Kasumi-1 (cell line): ENCODE measurements at places on chromosomes 13 and 19.

DNA sequence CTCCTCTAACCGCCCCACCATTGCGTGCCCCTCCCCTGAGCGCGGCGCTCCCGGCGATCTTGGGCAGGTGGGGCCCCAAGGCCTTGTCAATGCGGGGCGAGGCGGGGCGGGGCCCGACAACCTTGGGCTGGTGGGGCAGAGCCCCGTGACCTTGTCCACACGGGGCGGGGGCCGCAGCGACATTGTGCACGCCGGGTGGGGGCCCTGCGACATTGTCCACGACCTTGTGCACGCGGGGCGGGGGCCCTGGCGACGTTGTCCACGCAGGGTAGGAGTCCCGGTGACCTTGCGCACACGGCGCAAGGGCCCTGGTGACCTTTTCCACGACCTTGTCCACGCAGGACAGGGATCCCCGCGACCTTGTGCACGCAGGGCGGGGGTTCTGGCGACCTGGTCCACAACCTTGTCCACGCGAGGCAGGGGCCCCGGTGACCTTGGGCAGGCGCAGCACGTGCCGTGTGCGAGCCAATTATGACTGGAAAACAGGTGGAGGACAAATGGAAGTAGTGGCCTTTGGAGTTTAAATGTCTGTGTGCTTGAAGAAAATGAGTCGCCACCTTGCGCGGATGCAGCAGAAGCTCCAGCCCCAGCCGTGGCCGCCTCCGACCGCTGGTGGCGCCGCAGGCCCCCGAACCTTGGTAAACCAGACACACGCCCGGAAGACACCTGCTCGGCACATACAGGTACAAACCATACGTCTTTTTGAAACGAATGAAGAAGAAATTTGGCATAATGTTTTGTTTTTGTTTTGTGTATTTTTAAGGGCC, 62.6 kb downstream of the LATS2 start:
- no peak for DNase-seq

- DNase-seq: peak; percentile 83
Measured at GRCh38 chr19:48419158-48419920, 25.9 kb downstream of the GRIN2D start.

DNA sequence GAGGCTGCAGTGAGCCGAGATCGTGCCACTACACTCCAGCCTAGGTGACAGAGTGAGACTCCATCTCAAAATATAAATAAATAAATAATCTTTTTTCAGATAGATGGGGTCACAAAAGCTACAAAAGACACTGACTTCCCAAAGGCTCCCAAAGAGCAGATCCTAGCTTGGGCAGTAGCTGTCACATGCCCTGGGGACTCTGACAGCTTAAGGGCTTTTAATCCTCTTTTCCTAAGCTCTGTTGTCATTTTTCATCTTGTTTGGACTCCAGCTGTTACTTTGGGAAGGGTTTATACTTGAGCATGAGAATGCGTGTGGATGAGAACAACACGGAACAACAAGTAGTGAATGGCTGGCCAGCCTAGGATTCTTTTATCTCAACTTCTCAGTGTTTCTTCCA, 231.7 kb downstream of the MZT1 start:
- no peak for DNase-seq

- no peak for DNase-seq
Measured at GRCh38 chr13:22103046-22104027, 432.5 kb downstream of the FGF9 start.

GRCh38 chr19:30284209-30284608, 88.0 kb upstream of the ZNF536 start:
- no peak for DNase-seq

- DNase-seq: no peak
Measured at GRCh38 chr13:25840261-25840660, 211.6 kb downstream of the SHISA2 start.

GRCh38 chr19:36049080-36049698, 4.9 kb downstream of the THAP8 start:
- no peak for DNase-seq

- no peak for DNase-seq
Measured at GRCh38 chr19:44640518-44640917, 3.2 kb upstream of the PVR start.

- no peak for DNase-seq
Measured at GRCh38 chr19:33868076-33868735, 71.5 kb downstream of the KCTD15 start.
